ENCODE measurements at places on chromosomes 2 and 18.

GRCh38 chr2:34408100-34408499, 809.0 kb upstream of the FAM98A start:
- no peak for DNase-seq

GRCh38 chr2:216404010-216404618, 8.2 kb upstream of the SMARCAL1 start:
- peak; percentile 75 for DNase-seq

DNA sequence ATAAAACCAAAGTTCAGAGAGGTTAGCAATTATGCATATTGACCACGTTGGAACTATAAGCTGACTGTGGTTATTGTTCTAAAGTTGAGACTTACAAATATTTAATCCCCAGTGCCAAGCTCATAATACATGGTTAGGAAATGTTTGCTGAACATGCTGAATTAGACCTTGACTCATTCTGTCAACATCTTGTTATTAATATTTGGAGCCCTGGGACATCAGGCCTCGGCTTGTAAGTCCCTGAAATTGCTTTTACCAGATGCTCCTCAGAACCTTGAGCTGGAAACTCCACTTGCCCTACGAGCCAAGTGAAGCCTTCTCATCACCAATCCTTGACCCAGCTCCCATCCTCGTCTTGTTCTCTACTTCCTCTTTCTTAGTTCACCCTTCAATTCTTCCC, 21.2 kb downstream of the DYNAP start:
- no peak for DNase-seq

- DNase-seq, result peak; percentile 90
Observed at GRCh38 chr2:127106991-127107621, at the start of gene BIN1. Gene BIN1 (minus strand): TSS chr2:127107154. CDS start chr2:127106943, 211 bp downstream.

DNA sequence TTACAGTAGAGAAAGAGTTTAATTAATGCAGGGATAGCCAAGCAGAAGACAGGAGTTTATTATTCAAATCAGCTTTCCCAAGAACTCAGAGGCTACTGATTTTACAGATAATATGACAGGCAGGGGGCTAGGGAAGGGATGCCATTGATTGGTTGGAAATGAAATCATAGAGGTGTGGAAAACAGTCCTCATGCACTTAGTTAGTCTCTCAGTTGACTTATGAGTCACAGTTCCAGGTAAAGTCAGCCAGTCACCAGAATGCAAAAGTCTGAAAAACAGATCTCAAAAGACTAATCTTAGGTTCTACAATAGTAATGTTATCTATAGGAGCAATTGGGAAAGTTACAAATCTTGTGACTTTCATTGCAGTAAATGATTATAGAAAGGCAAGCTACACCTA, 676.4 kb upstream of the CHAC2 start:
- no peak for DNase-seq

GRCh38 chr18:79568543-79569205, 110.9 kb upstream of the CTDP1 start:
- no peak for DNase-seq

DNA sequence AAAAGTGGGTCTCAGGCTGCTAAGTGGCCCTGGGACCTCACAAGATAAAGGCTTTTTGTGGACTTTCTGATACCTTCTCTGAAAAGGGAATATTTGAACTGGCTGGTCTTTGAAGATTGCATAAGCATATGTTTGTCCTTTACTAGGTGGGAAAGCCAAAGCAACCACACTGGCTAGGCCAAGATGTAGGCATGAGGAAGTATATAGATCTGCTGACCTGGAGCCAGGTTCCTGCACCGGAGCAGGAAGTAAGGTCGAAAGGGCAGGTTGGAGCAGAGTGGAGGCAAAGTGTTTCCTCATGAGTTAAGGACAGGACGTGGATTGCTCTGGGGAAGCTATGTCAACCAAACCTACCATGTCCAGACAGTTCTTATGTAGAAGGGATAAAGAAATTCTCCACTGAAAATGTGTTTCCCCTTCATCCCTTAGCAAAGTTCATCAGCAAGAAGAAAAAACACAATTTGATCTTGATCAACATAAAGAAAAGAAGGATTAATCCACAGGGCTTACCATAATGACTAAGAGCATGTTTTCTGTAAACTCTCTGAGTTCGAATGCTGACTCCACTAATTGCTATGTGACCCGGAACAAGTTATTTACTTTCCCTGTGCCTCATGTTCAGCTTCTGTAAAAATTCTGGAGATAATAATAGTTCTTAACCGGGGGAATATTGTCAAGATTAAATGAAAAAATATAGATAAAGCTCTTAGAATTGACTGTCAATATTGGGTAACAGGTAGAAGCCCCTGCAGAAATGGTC, 156.1 kb upstream of the SRD5A2 start:
- no peak for DNase-seq

- no peak for DNase-seq
Observed at GRCh38 chr2:3490191-3491170, 28.9 kb downstream of the ADI1 start.

DNA sequence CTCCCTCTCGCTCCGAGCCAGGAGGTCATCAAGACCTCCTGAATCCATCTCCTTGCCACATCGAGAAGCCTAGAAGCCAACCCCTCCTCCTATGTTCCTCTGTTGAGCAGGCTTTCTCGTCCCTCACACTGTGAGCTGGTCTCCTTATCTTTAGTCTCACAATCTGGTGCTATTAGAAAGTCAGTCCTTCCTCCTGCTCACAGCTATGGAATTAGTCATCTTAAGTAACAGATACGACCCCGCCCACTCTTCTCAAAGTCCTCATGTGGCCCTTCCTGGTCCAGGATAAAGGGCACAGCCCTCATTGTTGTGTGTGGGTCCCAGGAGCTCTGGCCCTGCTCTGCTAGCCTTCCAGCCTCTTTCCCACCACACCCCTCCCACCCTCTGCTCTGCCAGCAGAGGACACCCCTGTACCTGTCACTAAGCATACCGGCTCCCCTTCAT, 41.4 kb upstream of the TRIB2 start:
- DNase-seq, result no peak

Data from adipocyte (in vitro differentiated cells).